ENCODE measurements at places on chromosomes 1 and 21.

DNA sequence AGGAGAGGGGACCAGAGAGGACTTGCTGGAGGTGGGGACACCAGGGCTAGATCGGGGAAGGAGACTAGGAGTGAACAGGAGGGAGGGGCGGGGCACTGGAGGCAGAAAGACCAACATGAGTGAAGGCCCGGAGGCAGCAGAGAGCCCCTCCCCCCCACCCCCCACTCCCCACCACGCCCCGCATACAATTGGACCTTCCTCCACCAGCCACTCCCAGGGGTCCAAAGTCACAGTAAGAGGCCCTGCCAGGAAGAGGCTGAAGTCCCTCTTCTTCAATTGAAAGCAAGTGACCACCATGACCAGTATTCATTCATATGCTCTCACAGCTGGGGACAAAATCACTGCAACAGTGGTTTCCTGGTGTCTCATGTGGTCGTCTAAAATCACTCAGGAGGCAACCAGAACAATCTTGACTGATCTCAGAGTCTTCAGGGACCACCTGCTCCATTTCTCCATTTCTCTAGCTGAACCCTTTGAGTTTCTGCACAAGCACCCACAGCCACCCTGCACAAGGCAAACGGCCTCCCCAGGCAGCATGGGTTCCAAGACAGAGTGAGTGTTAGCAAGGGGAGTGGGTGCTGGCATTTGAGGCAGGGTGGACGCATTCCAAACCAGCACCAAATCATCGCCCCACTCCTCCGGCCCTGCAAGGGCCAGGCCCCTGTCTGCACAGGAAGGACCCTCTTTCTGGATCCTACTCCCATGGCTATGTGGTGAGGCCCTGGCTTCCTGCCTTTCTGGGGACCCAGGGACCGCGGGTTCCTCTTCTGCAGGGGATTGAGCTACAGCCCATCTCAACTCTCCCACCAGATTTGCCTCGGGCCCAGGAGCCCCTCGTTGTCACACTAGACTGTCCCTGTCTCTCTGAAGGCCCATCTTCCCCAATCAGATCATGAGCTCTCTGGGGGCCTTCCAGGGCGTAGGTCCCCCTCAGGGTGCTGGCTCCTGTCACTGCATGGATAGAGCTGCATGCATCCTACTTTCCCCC, 17.0 kb downstream of the LAPTM5 start:
- no peak for DNase-seq

DNA sequence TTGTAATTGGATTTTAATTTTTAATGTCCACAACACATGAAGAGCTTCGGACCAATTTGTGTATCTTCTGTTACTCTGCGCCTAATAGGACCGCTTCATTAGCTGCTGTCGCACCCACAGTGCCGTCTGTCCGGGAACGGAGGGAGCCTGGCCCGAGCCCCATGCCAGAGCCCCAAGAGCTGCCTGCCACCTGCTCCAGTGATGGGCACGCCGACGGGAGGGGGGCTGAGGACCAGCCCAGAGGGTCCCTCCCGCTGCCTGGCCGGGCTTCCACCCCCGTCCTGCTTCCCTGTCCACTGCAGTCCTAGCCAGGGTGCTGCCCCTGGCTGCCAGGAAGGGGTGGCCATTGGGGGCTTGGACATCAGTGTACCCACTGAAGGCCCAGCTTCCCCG, 30.3 kb upstream of the PLCH2 start:
- no peak for DNase-seq

DNA sequence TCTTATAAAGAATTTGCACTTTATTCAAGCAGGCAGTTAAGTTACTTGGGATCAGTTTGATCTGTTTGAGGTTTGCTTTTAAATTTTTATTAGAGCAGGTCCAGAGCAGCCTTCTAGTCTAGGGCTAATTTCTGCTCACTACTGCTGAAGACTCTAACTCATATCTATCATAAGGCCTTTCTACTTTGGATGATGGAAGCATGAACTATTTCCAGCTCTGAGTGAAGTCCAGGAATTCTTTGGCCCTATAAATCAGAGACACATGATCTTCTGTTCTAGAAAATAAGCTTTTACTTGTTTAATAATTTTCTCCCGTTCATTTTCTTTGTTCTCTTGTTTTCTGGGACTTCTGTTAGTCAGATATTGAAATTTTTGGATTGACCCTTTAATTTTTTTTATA, 14.7 kb downstream of the NIBAN1 start:
- no peak for DNase-seq

DNA sequence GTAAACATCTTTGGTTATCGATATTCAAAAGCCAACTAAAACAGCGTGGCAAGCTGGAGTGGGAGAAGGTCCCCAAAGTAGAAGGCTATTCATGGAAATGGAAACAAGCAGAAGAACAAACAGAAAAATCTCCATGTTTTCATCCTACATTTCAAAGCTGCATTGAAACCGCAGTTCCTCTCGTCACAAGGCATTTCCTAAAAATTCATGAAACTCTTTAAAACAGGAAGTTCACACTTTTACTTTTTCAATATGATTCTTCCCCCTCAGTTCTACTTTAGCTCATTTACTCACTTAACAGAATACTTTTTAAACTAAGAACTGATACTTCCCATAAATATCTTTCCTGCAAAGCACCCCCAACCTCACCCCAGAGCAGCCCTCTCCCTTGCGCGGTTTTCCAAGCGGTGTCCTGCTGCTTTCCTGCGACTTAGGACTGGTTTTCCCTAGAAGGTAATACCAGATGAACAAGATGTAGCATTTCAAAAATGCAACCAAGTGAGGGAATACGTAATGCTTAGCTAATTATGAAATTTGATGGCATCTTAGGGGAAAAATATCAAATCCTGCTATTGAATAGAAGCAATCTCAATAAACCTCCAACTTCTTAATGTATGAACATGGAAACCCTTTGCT, 228.3 kb upstream of the PKN2 start:
- DNase-seq: no peak

DNA sequence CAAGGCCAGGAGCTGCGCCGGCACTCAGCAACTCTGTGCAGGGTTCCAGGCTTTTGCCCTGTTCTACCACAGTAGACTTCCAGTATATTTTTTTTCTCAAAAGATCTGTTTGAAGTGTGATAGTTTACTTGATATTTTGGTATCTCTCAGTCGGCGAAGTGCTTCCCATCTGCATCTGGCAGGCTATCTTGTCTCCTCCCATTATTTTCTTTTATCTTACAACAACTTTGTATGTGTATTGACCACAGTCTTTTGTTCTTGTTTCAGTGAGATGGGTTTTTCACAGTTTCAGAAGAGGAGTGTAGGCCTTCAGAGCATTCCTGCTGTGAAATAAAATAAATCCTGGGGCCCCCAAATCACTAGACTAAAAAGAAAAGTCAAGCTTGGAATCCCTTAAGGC, 292.9 kb downstream of the PTGER3 start:
- no peak for DNase-seq

- DNase-seq: no peak
Measured at GRCh38 chr21:20329636-20330035, 668.6 kb upstream of the NCAM2 start.

GRCh38 chr1:75901371-75901770, 30.8 kb downstream of the ASB17 start:
- no peak for DNase-seq

DNA sequence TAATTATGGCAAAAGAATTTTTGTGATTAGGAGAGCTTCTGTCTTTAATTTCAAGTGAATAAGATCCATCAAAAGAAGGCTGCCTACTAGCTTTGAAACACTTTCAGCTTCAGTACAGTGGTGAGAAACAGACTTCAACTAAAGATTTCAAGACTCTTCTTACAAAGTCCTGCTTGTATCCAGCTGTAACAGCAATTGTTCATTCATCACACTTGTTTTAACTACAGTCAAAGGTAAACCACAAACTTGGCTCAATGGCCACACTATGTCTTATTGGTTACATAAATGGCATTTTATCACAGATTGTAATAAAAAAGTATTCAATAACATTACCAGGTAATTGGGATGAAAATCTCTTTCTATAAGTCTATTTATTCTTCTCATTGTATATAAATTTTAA, 59.2 kb downstream of the WARS2 start:
- no peak for DNase-seq

DNA sequence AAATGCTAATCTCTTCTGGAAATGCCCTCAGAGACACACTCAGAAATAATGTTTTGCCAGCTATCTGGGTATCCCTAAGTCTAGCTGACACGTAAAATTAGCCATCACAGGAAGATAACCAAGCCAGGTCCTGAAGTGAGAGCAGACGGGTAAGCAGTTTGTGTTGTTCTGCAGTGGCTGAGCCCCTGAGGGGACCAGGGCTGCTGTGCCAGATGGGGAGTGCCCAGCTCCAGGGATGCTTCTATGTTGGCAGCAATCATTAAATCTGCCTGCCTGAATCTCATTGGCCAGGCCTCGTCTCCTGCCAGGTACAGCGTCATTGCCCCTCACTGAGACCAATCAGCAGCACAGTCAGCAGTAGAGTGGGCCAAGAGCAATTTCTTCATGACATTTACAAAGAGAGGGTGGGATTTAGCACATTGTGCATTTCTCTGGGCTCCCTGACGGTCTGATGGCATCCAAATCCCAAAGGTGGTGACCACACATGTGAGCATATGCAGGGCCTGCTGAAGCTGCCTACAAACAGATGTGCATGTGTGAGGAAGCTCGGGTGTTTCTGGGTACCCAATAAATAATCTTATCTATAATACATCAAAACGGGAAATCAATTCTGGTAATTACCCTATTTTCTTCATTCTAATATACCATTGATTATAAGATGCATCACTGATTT, 58.7 kb upstream of the LRRN2 start:
- no peak for DNase-seq

GRCh38 chr1:181794332-181794731, 267.2 kb downstream of the ZNF648 start:
- DNase-seq: no peak

DNA sequence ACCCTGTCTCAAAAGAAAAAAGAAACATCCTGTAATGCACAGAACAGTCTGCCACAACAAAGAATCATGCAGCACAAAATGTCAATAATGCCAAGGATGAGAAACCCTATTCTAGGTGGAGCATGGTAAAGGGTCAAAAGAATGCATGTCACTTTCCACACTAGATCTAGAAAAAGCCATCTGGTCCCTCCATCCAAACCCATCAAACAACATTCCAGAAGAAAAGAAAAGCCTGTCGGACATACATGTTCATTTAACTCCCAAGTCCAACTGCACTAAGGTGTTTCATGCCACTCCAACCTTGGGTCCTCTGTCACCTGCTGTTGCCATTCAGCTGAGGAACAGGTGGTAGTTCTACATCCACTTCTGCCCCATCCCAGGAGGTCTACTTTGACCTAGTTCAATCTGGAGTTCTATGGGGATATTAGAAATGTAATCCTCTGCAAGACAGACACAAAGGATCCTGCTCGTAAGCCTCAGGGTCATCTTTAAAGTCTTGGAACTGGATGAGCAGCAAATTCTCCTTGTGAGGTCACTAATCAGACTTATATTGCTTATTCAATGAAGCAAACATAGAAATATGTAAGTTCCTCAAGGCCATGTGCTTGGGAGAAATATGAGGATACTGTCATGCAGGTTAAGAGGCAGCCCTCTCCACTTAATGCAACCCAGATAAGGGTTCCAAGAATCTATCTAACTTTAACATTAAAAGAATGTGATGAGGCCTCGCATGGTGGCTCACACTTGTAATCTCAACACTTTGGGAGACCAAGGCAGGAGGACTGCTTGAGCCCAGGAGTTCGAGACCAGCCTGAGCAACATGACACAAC, 3.7 kb downstream of the DEDD start:
- DNase-seq: no peak

- no peak for DNase-seq
Measured at GRCh38 chr1:62240651-62241370, 46.2 kb downstream of the L1TD1 start.

- no peak for DNase-seq
Measured at GRCh38 chr1:200228081-200228480, 181.8 kb downstream of the ZNF281 start.

GRCh38 chr1:18643154-18644012, 12.7 kb downstream of the PAX7 start:
- no peak for DNase-seq

DNA sequence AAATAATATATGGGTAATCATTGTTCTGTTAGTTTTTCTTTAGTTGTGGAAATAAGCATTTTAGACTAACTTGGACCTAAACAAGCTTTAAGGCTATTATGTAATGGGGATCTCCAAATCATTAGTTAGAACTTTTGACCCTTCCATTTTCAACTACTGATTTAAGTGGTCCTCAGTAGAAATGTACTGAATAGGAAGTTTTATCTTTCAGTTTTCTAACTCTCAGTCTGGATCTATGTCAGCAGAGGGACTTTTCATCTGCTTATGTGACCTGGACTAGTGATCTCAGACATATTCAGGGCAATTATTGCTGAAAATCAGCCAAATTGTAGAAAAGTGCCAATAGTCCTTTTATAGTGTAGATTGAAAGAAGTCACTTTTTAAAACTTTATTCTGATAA, 56.0 kb downstream of the SASS6 start:
- no peak for DNase-seq

DNA sequence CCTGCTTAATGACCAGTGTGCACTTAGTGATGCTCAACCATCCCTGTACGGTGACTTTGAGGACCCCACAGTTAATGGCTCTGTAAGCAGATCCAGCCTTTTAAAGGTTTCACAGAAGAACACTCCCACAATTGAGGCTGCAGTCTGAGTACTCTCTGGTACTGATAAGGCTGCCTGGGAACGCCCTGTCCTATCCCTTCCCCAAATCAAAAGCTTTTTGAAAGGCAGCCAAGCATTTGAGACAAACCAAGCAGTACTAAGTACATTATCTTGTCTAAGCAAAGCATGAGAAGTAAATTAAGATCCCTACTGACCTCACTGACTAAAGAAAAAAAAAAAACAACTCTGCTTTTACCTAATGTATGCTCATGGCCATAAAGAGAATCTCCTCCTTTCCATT, 60.7 kb downstream of the SH3GLB1 start:
- DNase-seq: no peak

DNA sequence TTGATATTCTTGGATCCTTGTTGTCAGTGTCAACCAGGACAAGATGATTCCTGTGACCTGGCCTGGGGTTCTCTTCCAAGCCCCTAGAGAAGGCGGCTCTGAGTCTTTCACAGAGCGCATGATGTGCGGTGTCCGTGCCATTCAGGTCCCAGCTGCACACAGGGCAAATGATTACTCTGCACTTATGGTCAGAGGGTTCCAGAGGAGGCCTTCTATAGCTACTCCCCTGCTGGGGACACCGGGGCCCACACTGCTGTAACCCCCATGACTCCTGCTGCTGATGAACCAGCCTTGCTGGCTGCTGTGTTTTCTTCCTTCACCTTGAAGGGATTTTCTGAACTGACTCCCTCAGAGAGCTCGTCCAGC, 1.5 kb downstream of the PTGFRN start:
- no peak for DNase-seq

Measured in left ventricle myocardium inferior (tissue), 1 donor.